Right atrium auricular region (tissue), 2 donors: ENCODE measurements at places on chromosomes 6 and 20. TPM values are rescaled to one million over a fixed set of nuclear protein-coding genes. Genes with fewer than 3 reads are reported as not detected.

GRCh38 chr20:49237531-49237930 lies 18.3 kb downstream of the DDX27 start:
- DNase-seq, result no peak

DNA sequence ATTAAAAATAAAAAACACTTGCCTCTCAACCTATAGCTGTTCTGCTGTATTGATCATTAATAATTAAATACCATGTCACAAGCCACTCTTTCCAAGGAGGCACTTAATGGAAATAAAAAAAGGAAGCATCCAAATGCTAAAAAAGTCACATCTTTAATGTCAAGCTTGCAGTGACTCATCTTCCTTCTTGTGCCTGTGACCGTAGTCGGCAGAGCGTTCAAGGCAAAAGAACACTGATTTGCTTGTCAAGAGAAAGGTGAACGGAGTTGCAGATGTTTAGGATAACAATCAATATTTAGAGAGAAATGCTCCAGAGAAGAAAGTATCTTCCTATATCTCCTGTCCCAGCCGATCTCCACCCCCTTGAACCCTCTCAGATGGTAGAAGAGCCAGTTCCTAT lies 341.0 kb upstream of the OPRM1 start:
- DNase-seq, result no peak

DNA sequence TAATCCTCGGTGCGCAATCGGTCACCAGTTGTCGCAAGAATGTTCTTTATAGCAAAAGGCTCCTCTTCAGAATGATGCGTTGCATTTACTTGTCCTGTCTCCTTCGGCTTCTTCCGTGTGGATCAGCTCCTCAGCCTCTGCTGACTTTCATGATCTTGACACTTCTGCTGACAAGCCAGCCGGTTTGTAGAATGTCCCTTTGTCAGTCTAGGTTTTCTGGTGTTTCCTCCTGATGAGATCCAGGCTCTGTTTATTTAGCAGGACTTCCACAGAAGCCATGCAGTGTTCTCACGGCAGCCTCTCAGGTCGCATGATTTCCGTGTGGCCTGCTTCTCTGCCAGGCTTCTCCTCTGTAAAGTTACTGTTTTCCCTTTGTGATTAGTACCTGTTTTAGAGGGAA lies 66.9 kb downstream of the STX11 start:
- no peak for DNase-seq

DNA sequence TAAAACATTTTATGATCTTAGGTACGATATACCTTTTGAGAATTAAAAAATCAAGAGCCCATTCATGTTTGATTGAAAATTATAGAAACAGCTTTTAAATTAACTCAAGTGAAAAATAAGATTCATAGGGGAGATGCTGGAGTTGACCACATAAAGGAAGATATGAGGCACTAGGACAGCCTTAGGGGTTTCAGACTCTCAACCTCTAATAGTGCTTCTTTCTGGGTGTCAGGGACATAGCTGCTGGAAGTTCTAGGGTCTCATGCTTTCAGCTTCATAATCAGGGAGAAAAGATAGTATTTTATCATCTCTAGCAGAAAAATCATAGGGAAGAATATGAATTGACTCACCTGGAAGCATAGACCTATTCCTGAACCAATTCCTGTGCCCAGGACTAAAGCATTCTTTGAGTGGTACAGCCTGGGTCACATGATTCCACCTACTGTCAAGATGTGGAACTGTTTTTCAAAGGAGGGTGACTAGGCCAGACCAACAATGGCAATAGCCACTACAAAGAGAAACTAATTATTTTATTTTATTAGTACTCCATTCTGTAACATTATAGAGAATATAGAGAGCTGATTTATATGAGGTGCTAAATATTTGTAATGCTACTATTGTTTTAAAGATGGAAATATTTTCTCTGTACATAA lies 27.8 kb upstream of the CENPW start:
- no peak for DNase-seq

DNA sequence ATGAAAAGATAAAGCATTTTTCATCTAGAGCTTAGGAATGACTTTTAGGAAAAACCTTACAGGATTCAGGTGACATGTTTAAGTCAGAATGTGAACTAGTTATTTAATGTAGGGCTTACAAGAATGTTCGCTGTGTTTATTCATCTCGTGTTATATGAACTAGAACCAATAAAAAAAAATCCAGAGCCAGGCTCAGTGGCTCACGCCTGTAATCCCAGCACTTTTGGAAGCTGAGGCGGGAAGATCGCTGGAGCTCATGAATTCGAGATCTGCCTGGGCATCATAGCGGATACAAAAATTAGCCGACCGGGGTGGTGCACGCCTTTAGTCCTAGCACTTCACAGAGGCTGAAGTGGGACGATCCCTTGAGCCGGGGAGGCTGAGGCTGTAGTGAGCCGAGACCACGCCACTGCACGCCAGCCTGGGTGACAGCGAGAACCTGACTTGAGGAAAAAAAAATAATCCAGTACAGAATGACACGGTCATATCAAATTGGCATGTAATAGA lies 46.3 kb downstream of the OR2B2 start:
- DNase-seq, result no peak

- no peak for DNase-seq
These were observed 243.1 kb downstream of the ESR1 start for GRCh38 chr6:152050451-152051195.

- no peak for DNase-seq
These were observed 43.2 kb downstream of the PFDN4 start for GRCh38 chr20:54251096-54251495.

- no peak for DNase-seq
These were observed 51.0 kb upstream of the IL20RA start for GRCh38 chr6:137095651-137096238.

PRDM13 gene
- total RNA-seq, result not detected

CDKN1A gene
- total RNA-seq, result 128 TPM

RIPOR3 gene
- total RNA-seq, result 4.7 TPM

PET117 gene
- total RNA-seq, result 10.5 TPM

KHDC1L gene
- total RNA-seq, result not detected

HCK gene
- 9.2 TPM for total RNA-seq

HMGCLL1 gene
- total RNA-seq, result 2.6 TPM

C6orf163 gene
- 1.5 TPM for total RNA-seq

RIPOR2 gene
- 2.4 TPM for total RNA-seq
